Progenitor cell of endocrine pancreas (in vitro differentiated cells): ENCODE measurements at places on chromosomes 1 and 21.
A peak's percentile ranks its signal among the peaks of the same experiment; 100 is the strongest.

DNA sequence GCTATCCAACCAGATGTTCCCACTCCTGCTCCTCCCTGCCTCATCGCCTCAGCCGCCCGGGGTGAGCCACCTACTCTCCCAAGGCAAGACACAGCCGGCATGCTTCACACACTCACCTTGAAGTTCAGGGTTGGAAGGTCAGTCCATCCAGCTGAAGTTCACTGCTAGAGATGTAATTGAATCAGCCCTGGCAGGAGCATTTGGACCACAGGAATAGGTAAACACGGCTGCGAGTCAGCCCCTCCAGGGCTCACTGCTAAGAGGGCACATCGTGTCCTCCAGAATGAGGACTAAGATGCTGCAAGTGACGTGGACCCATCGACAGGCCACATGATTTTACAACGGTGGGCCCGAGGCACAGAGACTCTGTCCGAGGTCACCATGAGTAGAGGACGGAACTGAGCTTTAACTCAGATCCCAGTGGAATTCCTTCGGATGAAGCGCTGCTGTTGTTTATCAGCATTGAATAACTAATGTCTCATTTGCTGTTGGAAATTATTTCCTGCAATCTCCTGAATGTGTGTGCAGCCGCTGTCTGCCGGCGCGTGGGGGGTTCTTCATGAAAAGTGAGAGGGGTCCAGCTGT is 41.9 kb downstream of the RSPH1 start:
- DNase-seq, result no peak

- DNase-seq, result no peak
Observed at GRCh38 chr1:227888404-227889046, 59.2 kb downstream of the WNT9A start.

DNA sequence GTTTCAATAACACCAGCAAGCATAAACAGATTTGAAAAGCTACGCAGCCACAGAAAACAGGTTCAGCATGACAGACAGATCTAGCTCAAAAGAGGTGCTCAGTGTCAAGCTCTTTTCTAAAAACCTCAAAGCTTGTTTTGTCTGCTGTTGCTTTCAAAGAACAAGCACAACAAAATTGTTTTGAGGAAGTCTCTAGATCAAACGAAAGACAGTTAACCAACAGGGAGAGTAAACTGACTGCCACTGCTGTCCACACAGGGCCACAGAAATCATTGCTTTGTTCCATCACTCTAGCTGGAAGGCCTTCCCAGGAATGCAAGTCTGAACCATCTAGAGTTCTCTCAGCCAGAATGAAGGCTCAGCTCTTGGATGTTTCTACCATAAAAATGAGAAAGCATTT is 12.8 kb downstream of the APP start:
- DNase-seq, result no peak

DNA sequence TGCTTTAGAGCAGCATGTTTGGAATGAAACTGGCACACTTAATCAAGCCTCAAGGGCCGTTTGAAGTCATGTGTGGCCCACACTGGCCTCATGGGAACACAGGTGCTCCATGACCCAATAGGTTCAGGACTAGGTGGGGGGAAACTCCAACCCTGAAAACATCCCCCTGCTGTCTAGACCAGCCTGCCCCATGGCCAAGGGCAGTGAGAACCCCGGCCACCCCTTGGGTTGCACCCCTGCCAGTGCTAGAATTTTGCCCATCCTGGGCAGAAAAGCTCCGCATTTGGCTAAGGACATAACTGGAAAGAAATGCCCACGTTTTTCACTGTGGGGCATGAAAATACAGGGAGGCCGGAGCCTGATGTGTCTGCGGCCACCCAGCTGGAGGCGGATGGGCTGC is 6.1 kb upstream of the PTGER3 start:
- no peak for DNase-seq

DNA sequence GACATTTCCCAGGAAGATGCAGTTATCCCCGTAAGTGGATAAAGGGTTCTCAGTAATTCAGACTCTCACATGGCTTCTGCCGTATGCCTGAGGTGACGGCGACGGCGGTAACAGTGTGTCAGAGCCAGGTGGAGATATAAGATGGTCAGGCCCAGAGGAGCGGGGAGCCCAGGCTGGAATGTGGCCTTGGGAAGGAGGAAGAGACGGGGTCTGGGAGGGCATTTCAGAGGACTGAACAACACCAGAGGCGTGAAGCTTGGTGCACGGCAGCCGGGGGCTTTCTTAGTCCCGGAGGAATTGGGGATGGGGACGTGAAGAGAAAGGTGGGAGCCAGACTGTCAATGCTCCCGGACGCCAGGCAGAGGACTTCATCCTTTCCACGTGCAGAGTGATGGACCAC is 1.0 kb downstream of the RER1 start:
- DNase-seq, result no peak

DNA sequence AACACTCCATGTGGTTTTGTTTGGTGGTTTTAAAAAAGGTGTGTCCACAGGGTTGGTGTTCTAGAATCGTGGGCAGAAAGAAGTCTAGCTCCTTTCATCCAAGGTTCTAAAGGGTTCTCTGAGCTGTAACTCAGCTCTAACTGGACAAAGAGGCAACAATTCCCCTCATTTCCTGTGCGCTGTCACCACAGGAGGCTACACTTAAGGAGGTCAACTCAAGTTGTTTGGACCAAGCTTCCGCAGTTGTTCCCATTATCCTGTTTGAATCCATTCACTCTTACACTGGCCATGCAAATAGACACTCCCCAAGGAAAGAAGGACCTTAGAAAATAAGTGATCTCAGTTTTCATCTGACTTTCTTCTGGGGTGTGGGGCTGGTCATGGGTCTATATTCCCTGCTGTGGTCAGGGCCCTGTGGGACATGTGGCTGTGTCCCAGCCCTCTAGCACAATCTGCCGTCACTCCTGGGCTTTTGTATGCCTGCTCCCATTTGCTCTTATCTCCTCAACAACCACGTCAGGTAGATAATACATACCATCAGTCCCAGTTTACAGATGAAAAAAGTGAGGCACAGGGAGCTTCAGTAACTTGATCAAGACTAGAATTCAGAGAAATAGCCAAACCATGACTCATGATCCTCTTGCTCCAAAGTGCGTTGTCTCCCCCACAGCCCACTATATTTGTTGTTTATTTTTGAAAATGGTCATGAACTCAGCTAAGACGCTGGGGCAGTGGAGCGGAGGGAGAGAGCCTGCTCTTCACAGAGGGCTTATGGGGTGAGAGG is 103.6 kb downstream of the RHOU start:
- DNase-seq, result no peak

GRCh38 chr1:194024659-194025058 is 838.2 kb upstream of the B3GALT2 start:
- DNase-seq, result no peak

- no peak for DNase-seq
Observed at GRCh38 chr1:240597153-240597745, 14.7 kb downstream of the GREM2 start.

DNA sequence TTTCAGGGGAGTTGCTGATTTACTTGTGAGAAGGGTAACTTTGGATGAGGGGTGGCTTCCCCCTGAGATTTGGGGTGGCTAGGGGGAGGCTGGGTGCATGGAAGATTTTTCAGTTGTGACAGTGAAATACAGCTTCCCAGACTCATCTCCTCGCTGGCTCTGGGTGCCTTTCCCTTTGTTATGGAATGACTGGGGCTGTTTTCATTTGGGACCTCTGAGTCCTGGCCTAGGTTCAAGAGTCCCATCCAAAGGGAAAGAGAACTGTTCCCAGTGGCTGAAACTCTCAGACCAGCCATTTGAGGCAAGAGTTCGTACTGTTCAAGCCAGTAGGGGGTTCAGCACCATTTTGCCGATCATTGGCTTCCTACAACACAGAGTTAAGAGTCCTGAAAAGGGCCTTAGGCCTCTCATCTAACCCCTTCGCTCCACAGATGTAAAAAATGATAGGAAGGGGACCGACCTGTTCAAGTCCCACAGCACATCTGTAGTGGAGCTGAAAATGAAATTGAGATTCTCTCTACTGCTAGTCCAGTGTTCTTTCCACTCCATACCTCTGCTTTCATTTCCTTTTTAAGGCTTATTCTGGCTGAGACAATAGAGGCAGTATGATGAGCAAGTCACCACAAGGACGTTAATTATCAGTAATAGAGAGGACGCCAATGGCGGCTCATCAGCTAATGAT is 958 bp downstream of the DDR2 start:
- no peak for DNase-seq

GRCh38 chr1:172679000-172679772 is 20.3 kb downstream of the FASLG start:
- DNase-seq, result no peak

GRCh38 chr1:173171152-173171551 is 36.0 kb downstream of the TNFSF4 start:
- no peak for DNase-seq

DNA sequence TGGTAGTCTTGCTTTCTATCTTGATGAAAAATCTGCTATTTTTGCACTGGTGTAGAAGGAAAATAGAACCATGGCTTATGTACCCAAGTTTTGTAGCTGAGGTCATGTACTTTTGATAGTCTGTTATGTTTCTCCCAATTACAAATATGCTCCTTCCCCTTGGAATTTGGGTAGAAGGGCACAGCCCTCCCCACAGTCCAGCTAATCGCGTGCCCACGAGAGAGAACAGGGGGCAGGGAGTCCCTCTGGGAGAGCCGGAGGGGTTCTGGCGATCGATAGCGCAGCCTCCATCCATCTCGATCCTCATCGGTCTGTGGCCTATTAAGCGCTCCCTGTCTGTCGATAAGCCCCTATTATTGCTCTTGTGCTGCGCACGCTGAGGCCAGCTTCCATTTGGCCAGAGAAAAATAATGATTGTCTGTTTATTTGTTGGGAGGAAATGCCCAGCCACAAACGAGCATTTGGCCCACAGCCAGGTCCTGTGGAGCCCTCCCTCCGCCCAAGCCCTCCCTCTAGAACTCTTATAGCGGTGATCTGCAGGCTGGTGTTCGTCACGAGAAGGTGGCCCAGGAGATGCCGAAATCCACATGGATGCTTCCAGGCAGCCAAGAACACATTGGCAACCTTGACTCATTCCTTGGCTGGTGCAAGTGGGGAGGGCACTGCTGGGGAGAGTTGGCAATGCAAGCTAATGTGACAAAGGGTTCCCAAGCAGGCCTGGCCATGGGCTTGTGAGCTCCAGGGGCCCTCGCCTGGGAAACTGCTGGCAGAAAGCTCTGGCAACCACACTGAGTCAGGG is 134.7 kb upstream of the TNR start:
- no peak for DNase-seq

- no peak for DNase-seq
Observed at GRCh38 chr1:86016076-86016759, 140.4 kb downstream of the COL24A1 start.

GRCh38 chr1:82710091-82710490 is 909.4 kb downstream of the ADGRL2 start:
- DNase-seq, result no peak

- no peak for DNase-seq
Observed at GRCh38 chr1:21926814-21927532, 10.1 kb downstream of the HSPG2 start.

DNA sequence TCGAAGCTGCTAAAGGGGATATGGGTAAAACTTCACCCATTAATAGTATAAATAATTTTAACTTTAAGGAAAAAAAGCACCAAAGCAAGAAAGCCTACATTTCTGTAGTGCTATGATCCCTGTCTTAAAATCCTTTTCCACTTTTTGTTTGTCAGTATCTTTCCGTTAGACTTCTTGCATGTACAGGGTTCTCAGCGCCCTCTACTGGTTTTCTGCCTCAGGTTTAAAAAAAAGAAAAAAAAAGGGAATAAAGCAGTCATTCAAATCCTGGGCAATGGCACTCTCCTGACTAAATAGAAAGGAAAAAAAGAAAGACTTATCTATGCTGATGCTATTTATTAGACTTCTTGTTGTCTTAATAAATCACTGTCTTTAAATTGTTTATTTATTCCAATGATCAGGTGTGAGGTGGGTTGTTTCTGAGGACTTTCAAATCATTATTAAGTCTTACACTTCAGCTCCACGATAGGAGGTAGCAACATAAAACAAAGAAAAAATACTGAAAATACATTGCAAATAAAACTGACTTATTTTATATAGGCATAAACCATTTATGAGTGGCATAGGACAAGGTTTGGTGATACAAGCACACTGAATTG is 475.4 kb upstream of the NR5A2 start:
- peak; percentile 12 for DNase-seq

DNA sequence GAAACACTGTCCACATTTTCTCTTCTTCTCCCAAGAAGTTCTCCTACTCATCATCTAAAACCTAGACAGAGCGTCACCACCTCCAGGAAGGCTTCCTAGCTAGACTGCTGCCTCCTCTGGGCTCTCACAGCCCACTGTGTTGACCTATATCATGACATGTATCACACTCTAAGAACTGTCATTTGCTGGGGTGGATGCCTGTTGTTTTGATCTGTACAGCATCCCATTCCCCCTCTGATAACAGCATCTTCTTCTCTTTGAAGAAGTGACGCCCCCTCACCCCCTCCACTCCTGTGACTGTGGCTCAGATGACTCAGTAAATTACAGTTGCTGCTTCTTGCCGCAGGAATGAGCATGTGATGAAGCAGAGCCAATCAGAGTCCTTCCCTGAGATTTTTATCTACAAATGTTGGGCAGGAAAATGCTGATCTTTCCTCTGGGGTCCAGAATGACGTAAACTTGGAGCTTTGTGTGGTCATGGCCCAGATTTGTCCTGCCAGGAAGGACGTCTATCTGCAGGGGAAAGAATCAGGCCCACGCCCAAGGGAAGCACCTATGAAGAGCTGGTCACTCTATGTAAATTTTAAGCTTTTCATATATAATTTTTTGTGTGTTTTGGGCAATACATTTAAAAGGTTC is 28.0 kb upstream of the FOXO6 start:
- DNase-seq, result no peak
